ENCODE measurements at places on chromosomes 7 and 10.

DNA sequence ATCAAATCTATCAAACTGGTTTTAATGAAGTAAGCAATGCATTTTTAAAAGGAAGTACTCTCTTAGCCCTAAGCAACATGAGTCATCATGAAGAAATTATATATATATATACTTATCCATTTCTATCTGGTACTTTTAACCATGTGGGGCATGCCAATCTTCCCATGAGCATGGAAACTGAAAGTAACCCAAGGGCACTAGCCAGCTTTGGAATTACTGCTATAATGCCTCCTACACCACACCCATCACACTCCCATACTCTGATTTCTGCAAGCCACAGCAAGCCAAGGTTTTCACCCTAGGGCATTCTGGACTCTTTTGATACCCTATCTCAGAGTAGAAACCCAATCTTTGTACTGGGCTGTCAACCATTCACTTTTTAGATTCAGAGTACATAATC, 204.6 kb downstream of the IMMP2L start:
- no peak for DNase-seq

DNA sequence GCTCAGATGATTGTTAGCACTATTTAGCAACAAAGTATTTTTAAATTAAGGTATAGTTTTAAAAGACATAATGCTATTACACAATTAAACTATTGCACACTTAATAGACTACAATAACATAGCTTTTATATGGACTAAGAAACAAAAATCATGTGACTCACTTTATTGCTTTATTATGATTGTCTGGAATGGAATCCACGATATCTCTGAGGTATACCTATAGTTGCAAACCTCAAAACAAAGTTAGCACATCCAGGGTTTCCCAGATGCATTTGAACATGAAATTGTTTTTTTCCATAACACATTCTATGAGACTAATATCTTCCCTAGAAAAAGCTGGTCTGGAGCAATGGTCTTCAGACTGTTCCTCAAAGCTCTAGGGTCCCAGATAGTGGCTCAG, 18.3 kb upstream of the RPEL1 start:
- no peak for DNase-seq

DNA sequence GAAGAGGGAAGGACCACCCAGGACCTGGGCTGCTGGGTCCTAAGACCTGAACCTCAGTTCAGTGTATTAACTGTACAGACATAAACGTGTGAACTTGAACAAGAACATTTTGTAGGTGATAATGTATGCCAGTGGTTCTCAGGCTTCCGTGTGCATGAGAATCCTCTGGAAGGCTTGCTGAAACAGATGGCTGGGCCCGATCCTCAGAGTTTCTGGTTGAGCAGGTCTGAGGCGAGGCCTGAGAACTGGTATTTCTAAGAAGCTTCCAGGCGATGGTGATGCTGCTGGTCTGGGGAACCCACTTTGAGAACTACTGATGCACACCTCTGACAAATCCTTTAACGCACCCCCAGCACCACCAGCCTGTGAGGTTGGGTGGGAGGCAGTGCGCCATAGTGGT, 70.4 kb downstream of the CDH23 start:
- no peak for DNase-seq

DNA sequence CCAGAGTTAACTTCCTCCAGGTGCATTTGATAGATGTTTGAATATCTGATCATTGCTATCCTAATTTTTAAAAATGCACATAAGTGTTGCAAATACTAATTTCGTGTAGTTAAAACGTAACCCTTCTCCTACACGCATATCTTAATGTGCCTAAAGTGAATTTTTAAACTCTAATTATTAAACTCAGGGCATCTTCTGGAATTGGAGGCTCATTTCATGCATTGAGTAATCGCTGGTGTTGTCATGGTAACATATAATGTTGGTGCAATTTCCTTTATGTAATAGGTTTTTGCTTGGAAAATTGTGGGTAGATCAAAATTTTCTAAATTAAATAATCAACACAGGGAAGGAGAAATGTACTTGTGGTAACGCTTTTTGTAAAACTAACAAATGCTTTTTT, 56.2 kb downstream of the ARMC3 start:
- DNase-seq = no peak

- DNase-seq = no peak
Measured at GRCh38 chr10:125112697-125113494, 47.5 kb downstream of the CTBP2 start.

DNA sequence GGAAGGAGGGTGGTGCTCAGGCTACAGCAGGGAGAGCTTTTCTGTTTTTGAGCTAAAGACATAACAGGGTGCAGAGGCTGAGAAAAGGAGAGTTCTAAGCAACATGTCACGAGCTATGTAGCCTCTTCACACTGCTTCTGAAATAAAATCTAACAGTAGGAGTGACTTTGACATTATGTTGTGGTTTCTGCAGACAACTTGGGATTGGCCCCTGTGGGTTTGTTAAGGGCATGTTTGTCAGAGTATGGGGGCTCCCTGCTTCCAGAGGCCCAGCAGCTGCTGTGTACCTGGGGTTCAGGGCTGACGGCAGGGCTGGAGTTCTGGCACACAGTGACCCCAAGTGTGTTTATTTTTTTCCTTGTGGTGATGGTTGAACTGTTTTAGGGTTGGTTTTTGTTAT, 24.7 kb downstream of the MMRN2 start:
- DNase-seq = no peak

GRCh38 chr10:119784340-119785067, 58.7 kb downstream of the INPP5F start:
- DNase-seq = peak; percentile 11

DNA sequence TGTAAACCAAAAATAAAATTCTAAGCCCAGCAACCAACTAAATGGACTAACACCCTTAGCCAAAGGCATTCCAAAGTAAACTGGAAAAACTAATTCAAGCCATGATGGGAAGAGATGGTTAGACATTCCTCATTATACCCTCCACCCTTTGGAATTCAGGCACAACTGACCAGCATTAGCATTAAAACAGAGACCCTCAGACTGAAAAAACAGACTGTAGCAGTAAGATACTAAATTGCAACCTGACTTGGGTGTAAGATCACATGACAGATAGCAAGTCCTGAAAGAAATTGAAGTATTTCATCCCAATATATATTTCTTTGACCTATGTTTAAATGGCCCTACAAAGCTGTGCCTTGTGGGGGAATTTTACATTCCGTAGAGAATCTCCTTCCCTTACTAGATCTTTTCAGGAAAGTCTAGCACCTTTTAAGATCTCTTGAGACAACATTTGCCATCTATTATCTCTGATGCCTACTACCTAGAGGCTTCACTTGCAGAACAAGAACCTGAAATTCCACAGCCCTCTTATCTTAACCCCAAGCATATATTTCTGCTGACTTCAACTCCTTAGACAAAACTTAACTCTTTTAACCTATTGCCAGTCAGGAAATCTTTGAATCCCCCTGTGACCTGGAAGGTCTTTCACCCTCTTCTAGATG, 750.2 kb upstream of the IGFBP3 start:
- DNase-seq = no peak

DNA sequence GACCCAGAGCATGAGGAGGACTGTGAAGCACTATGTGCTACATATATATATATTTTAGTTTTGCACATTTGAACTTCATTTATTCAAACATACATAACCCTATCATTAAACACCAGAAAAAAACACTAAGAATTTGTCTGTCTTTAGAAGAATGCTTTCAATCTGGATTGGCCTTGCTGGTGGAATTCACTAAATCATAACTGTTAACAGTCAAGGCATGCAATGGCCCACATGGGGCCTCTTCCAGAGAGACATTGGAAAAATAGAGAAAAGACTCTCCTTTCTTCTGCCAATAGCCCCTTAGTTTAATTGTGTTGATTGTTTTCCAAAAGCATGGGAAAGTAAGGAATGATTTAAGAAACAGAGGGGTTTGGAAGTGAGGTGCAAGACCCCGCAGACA, 77.9 kb downstream of the MRPL32 start:
- no peak for DNase-seq

GRCh38 chr7:101882595-101883564, 65.5 kb downstream of the CUX1 start:
- DNase-seq = no peak

DNA sequence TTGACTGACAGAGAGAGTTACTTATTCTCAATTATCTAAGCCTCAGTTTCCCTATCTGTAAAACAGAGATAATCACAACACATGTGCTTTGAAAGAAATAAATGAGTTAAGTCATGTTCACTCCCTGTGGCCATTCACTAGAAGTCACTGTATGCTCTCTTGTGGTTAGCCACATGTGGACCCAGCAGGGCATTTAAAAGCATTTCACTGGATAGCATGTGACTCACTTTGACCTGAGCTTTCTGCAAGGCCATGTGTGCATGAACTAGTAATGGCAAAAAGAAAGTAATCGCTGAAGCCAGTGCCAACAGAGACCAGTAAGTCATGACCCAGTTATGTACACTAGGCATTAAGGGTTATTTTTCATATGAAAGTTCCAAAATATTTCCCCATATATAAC, 557.0 kb upstream of the IGFBP3 start:
- no peak for DNase-seq

DNA sequence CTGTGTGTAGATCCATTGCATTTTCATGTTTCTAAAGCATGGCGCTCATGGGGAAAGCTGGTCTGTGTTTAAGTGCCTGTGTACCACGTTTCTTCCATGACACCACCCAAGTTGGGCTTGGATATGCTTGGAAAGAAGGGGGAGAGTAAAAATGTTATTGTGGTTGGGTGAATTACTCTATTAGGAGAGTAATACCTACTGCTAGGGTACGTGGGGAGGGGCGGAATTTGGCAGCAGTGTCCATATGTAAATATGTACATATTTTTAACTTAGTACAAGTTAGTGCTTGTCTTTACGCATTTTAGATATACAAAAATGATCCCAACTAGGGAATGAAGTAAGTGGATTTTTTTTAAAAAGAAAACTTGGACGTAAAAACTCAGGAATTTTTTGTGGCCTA, 42.9 kb upstream of the SAMD8 start:
- DNase-seq = no peak

GRCh38 chr7:82210416-82211184, 233.0 kb downstream of the CACNA2D1 start:
- DNase-seq = no peak

GRCh38 chr7:115724400-115725056, 306.0 kb downstream of the TFEC start:
- DNase-seq = no peak

All from activated CD4-positive, alpha-beta T cell treated with anti-CD3 and anti-CD28 coated beads for 36 hours (primary cell).